ENCODE measurements at places on chromosomes 1 and 21. TPM values are rescaled to one million over a fixed set of nuclear protein-coding genes. Genes with fewer than 3 reads are reported as not detected.

DNA sequence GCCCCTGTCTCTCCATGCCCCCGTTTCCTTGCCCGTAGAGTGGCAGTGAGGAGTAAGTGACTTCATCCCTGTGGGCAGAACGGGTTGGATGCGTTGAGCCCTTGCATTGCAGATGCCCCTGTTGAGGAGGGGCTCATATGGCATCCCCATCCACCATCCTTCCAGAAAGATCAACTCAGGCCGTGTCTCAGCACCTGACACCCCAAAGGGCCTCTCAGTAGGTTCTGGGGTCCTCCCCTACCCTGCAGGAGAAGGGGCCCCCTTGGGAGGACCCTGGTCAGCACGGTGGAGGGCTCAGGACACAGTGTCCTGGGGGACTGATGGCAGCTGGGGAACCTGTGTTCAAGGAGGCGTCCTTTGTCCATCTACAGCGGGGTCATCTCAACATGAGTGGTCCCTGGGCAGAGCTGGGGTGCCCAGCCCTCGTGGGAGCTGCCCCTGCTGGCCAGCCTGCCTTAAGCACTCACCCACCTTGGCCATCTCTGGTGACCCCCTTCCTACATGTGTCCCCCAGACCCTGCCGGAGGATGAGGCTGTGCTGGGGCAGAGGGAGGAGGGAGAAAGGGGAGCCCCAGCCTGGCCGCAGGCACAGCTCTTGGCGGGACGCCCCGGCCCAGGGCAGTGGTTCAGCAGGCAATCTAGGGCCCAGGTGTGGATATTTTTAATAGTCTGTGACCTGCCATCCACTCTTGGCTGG is 48.2 kb upstream of the ACTRT2 start:
- DNase-seq = no peak

Gene FAM72D
- total RNA-seq = 44.5 TPM

DNA sequence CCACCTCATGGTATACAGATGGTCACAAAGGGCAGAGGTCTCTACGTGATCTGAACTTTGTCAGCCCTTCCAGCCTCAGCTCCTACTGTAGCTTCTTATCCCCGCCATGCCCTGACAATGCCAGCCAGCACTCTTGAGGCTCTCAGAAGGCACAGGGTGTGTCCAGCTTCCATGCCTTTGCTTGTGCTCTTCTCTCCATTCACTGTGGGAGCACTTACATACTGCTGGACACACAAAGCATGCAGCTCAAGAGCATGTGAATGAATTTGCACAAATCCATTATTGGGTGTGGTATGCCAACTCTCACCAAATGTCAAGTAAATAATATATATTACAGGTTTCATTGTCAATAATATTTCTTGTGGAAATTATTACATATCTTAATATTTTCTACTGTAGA is 36.4 kb upstream of the MAP10 start:
- DNase-seq = no peak

Gene DIO1
- total RNA-seq = not detected

Gene GBP2
- total RNA-seq = not detected
